Right lobe of liver (tissue), 6 donors: ENCODE measurements at places on chromosomes 5 and 9.

GRCh38 chr5:36696059-36696673, 89.8 kb downstream of the SLC1A3 start:
- DNase-seq, result peak; percentile 57

DNA sequence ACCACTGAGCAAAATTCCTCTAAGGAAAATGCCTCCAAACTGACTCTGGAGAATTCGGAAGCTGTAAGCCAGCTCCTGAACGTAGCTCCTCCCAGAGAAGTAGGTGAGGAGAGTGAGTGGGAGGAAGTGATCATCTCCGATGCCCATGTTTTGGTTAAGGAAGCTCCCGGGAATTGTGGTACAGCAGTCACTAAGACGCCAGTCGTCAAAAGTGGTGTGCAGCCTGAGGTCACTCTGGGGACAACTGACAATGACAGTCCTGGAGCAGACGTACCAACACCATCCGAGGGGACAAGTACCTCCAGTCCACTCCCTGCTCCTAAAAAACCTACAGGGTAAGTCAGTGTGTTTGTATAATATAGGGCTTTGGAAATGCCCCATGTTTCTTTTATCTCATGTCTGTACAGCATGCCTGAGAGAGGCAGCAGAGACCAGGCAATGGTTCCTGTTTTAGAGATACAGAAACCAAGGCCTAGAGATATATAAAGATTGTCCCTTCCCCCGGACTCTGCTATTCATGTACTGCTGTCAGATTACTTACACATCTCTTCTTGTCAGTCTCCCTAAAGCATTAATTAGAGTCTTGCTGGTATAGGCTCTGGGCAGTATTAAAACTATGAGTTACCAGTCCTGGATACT, 23.9 kb downstream of the HMGXB3 start:
- DNase-seq, result no peak

- no peak for DNase-seq
These were observed 137.8 kb upstream of the RETREG1 start for GRCh38 chr5:16754601-16755000.

DNA sequence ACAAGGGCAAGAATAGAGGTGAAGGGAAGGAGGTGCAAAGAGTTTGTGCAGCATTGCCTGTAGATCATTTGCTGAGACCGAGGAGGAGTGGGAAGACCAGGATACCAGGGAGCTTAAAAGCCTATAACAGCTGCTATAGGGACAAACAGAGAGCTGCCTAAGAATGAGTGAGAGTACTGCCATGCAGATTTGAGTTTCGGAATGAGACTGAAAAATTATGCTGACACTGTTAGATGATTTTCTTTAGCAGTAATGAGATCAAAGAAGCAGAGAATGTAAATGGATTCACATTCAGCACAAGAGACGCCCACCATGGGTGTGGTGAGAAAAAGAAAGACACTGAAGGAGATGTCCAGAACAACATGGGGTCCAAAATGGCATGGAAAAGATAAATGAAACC, 69.7 kb downstream of the EPB41L4A start:
- no peak for DNase-seq

DNA sequence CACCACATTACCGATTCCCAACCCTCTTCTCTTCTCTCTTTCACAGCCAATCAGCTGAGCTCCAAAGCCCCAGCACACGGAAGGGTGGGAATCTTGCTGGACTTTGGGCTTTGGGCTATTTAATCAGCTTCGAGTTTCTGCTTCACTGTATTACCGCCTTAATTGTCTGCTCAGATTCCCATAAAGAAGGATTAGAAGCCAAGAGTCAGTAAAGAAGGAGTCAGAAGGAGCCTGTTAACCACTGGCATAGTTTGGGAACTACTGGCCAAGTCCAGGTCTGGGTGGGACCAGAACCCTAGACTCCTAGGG, 4.4 kb downstream of the SPRY4 start:
- no peak for DNase-seq

GRCh38 chr9:75414371-75415160, 326.3 kb downstream of the OSTF1 start:
- DNase-seq, result no peak

GRCh38 chr5:100615362-100615761, 80.2 kb downstream of the FAM174A start:
- no peak for DNase-seq

DNA sequence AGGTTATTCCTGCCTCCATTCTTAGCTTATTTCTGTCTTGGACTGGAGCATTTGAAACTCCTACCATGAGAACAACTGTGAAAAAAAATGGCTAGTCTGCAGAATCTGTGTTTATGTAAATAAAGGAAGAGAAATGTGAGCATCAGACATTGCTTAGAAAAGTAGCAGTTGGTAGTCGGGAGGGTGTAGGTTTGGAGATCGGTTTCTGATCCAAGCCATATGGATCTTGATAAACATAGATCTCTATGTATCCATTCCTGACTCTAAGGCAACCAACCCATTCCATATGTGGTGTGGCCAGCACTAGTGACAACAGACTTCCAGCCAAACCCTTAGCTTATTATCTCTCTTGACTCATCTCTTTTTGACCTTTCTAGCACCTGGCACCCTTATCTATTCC, 127.1 kb downstream of the NMUR2 start:
- DNase-seq, result no peak

- no peak for DNase-seq
These were observed 87.5 kb downstream of the SLIT3 start for GRCh38 chr5:169213479-169213878.

GRCh38 chr5:176935017-176935416, 35.9 kb upstream of the HK3 start:
- no peak for DNase-seq

- DNase-seq, result no peak
These were observed 4.2 kb downstream of the ADAM19 start for GRCh38 chr5:157571357-157571827.

GRCh38 chr5:57552033-57552432, 69.4 kb upstream of the ACTBL2 start:
- DNase-seq, result no peak

DNA sequence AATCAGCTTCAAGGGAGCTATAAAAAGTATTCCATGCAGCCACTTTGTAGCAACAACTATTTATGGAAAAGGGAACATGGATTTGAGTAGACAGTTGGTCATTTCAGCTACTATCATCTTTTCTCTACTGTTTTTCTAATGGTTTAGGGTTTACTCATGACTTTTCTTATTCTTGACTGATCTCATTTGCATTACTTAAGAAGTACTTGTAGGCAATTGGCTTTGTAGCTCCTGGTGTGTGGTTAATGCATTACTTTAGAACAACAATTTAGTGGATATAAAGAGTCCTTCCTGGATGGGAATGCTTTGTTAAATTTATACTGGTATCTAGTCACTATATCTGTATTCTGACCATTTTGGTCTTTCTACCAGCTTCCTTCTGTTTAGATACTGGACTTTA, 59.8 kb upstream of the NTRK2 start:
- DNase-seq, result no peak

DNA sequence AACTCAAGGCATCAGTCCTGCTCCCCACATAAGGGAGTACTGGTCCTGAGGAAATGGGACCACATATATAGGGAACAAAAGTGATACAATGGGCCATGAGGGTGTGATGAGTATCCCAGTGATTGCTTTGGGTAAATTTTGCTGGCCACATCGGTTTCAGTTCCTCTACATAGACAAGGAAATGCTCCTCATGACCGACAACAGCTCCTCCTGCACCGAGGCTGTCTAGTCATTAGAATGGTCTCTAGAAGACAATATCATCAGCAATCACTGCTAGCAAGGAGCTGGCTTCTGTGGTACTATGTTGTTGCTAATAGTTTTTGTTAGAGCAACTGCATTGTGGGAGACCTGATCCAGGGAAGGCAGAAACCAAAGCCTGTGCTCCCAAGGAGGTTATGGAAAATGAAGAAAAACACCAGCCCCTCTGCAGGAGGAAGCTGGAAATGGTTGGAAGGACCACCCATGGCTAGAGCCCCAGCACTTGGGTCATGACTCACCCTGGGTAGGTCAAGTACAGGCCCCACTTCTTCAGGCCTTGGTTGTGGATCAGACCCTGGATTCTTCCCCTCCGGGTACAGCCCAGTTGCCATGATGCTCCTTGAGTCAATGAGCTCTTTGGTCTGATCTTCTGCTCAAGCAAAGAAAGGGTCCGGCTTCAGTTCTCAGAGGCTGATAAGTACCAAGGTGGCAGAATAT, 3.4 kb upstream of the CTSL start:
- DNase-seq, result no peak

DNA sequence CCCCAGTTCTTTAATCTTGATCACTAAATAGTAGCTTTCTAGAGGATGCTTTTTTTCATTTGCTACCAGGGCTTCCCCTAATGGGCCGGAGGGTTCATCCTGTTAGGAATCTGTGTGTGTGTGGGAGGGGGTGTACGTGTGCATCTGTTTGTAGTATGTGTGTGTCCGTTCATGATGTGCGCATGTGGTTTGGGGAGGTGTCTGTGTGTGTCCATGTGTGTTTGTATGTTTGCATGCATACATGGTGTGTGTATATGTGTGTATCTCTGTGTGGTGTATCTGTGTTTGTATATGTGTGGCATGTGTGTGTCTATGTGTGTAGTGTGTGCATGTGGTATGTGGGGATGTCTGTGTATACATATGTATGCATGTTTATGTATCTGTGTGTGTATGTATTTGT, 106.2 kb downstream of the SYK start:
- no peak for DNase-seq

GRCh38 chr5:18068826-18069225, 434.6 kb downstream of the TAF11L14 start:
- DNase-seq, result no peak

GRCh38 chr5:129465776-129466344, 5.8 kb downstream of the ADAMTS19 start:
- no peak for DNase-seq

GRCh38 chr9:120741191-120741590, 26.9 kb upstream of the MEGF9 start:
- no peak for DNase-seq

GRCh38 chr9:129469188-129469987, 151.5 kb downstream of the C9orf50 start:
- DNase-seq, result no peak

GRCh38 chr9:78609450-78609849, 312.5 kb downstream of the PSAT1 start:
- DNase-seq, result no peak
